Smooth muscle cell of the pulmonary artery (primary cell): ENCODE measurements at places on chromosomes 4 and X. TPM values are rescaled to one million over a fixed set of nuclear protein-coding genes. Genes with fewer than 3 reads are reported as not detected.

The PLAC8 gene
- total RNA-seq = not detected in 2 replicates

The SNX25 gene
- 43.3 and 52.8 TPM in 2 replicates for total RNA-seq

The MAGEE2 gene
- total RNA-seq = not detected in 2 replicates

The FAM53A gene
- 0.72 and 1.6 TPM in 2 replicates for total RNA-seq

The ALAS2 gene
- not detected in 2 replicates for total RNA-seq

The TSC22D3 gene
- 22.6 and 40.1 TPM in 2 replicates for total RNA-seq

The POLN gene
- 3.9 and 5.1 TPM in 2 replicates for total RNA-seq

The NXT2 gene
- 6.8 and 10.3 TPM in 2 replicates for total RNA-seq

The HHIP gene
- total RNA-seq = 11.1 and 26.0 TPM in 2 replicates

The KLHL15 gene
- 8.1 and 11.3 TPM in 2 replicates for total RNA-seq

The EDA gene
- total RNA-seq = 0.30 and 1.8 TPM in 2 replicates

The SLITRK4 gene
- 0.43 and 2.0 TPM in 2 replicates for total RNA-seq

The MCF2 gene
- total RNA-seq = 0.07 and 0.10 TPM in 2 replicates

The SOWAHB gene
- 0.03 TPM in 1 of 2 replicates, not detected in the other for total RNA-seq

The RTL3 gene
- 0.07 TPM in 1 of 2 replicates, not detected in the other for total RNA-seq

The ODAPH gene
- not detected in 2 replicates for total RNA-seq

The KLKB1 gene
- 0.26 and 0.33 TPM in 2 replicates for total RNA-seq

The FRG2 gene
- total RNA-seq = not detected in 2 replicates

The F8A2 gene
- not detected in 2 replicates for total RNA-seq

The UGT2B28 gene
- not detected in 2 replicates for total RNA-seq

The XAGE1A gene
- not detected in 2 replicates for total RNA-seq

The MAGEA12 gene
- not detected in 2 replicates for total RNA-seq

The SLC7A11 gene
- 42.4 and 96.8 TPM in 2 replicates for total RNA-seq

The PPP2R3B gene
- total RNA-seq = 8.8 and 14.9 TPM in 2 replicates

The PPEF1 gene
- 0.03 and 0.26 TPM in 2 replicates for total RNA-seq

The CLCN4 gene
- total RNA-seq = 2.1 and 5.1 TPM in 2 replicates

The PFKFB1 gene
- total RNA-seq = 0.03 and 0.07 TPM in 2 replicates

The OTC gene
- not detected in 2 replicates for total RNA-seq

The SMIM10L2A gene
- total RNA-seq = 0.79 and 0.91 TPM in 2 replicates

The SYP gene
- 0.52 and 0.59 TPM in 2 replicates for total RNA-seq

The TRIM2 gene
- total RNA-seq = 34.1 and 49.1 TPM in 2 replicates

The DGAT2L6 gene
- total RNA-seq = not detected in 2 replicates

The LARP1B gene
- total RNA-seq = 17.2 and 18.9 TPM in 2 replicates

The TREX2 gene
- 1.7 and 1.9 TPM in 2 replicates for total RNA-seq

The ALB gene
- total RNA-seq = not detected in 2 replicates

The DCAF8L1 gene
- not detected in 2 replicates for total RNA-seq

The GLRA3 gene
- not detected in 2 replicates for total RNA-seq

The TGIF2LX gene
- total RNA-seq = not detected in 2 replicates

The PRKX gene
- 11.3 and 14.3 TPM in 2 replicates for total RNA-seq
